ENCODE measurements at places on chromosomes 11 and 22. TPM values are rescaled to one million over a fixed set of nuclear protein-coding genes. Genes with fewer than 3 reads are reported as not detected.

GRCh38 chr11:134532131-134532920, 120.3 kb upstream of the B3GAT1 start:
- DNase-seq, result peak; percentile 2

Gene DKK3
- 25.9 TPM for total RNA-seq

Gene FOLR1
- 3.0 TPM for total RNA-seq

DNA sequence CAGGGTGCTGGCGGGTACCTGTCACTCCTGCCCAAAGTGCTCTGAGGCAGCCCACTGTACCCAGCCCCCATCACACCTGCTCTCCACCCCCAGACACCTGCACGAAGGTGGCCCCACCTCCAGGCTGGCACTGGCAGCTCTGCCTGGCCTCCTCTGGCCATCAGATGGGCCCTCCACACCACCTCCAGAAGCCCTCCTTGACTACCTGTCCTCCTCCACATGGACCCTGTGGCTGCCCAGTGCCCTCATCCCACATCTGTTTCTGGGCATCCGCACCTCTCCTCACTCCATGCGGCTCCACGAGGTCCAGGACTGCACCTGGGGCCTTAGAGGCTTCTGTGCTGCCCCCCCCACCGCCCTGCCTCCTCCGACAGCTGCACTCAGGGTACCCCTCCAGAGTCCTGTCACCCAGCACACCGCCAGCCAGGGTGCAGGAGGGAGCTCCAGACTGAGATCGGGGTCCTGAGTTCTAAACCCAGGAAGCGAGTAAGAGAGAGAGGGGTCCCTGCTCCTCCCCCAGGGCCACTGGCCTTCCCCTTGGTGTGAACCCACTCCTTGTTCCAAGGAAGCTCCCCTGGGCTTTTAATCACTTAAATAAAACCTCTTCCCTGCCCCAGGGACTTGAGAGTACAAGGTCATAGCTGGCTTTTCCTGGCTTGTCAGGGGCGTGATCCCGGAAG, 1.7 kb downstream of the CTSD start:
- DNase-seq, result no peak

Gene IGSF9B
- 3.3 TPM for total RNA-seq

Gene TBX1
- 1.0 TPM for total RNA-seq

DNA sequence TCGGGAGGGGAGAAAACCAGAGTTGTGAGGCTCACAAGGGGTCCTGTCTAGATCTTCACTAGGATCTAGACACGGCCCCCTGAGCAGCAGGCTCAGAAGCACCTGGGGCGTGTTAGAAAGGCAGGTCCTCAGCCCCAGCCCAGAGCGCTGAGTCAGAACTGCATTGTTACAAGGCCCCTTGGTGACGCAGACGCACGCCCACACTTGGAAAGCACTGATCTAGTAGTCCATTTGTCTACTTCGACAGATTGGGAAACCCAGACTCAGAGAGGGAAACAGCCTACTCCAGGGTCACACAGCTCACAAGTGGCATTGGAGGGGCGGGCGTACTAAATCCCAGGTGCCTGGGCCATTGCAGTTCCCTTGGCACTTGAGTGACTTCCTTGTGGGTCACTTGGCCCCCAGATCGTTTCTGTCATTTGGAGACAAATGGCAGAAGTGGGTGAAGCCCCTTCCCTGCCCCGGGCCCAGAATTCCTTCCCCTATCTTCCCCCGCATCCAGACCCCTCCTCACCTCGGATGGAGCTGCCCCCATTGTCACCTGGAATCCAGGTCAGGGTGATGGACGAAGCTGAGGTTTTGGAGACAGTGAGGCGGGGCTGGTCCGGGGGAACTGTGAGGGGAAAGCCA, 110.8 kb downstream of the CEP164 start:
- no peak for DNase-seq

DNA sequence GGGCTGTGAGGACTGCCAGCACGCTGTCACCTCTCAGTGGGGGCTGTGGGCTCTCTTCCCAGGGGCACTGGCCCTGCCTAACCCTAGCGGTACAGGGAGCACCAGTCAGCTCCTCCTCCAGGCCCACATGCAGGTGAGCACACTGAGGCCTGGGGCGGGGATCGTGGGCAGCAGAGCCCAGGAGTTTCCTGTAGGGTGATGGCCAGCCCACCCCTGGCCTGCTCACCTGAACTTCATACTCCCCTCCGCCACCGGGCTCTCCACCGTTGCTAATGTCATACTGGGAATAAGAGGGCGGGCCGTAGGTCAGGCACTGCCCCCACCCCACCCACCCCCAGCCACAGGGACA, 10.0 kb upstream of the TREH start:
- DNase-seq, result no peak

Gene SLC22A25
- total RNA-seq, result not detected

DNA sequence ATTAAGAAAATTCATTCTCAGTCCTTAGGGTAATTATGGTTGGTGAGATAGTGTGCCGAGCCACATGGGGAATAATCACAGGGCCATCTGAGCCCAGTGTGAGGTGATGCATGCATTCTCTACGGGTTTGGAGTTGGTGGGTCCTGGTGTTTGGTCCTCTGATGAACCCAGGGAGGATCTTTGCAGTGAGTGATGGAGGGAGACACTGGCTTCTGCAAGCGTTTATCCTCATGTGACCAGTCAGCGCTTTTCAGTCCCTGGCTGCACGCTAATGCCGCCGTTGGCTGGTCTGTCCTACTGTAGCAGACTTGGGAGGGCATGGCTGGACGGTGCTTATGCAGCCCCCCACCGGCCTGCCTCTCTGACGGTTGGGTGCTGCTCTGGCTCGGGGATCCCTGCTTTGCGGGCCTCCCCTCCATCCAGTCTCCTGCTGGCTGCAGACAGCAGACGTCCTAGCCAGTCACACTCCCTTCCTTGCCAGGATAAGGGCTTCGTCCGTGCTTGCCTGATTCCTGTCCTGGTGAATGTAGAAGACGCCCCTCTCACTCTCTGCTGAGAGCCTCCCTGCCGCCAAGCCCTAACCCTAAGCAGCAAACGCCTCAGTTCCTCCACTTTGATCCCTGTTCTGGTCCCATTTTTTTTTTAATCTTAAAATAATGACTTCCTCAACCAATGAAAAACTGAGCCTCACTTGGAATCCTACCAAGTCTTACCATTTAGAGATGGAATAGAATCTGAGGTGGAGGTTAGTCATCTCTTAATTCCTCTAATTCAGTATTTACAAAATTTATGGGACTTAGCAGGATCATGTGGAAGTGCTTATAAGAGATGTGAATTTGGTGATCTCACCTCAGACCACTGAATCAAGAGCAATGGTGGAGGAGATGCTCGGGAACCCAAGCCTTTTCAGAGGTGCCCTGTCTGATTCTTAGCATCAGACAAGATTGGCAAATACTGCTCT, 143.7 kb upstream of the SORL1-AS1 start:
- DNase-seq, result no peak

DNA sequence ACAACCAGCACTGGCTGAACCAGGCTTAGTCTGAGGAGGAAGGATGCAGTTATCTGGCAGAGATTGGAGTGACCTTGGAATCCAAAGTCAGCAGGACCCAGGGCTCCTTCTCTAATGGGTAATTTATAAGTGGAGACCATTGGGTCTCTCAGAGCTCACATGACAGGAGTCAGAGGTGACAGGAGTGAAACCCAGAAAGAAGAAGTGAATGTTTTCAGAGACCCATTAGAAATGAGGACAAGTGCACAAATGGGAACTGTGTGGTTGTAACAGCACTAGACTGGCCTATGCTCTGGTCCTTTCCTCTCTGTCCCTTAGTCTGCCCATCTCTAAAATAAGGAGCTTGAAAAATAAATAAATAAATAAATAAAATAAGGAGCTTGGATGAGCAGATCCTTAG, 107.4 kb downstream of the SERGEF start:
- no peak for DNase-seq

- DNase-seq, result no peak
These were observed 194.7 kb downstream of the BRD1 start for GRCh38 chr22:49633010-49633324.

DNA sequence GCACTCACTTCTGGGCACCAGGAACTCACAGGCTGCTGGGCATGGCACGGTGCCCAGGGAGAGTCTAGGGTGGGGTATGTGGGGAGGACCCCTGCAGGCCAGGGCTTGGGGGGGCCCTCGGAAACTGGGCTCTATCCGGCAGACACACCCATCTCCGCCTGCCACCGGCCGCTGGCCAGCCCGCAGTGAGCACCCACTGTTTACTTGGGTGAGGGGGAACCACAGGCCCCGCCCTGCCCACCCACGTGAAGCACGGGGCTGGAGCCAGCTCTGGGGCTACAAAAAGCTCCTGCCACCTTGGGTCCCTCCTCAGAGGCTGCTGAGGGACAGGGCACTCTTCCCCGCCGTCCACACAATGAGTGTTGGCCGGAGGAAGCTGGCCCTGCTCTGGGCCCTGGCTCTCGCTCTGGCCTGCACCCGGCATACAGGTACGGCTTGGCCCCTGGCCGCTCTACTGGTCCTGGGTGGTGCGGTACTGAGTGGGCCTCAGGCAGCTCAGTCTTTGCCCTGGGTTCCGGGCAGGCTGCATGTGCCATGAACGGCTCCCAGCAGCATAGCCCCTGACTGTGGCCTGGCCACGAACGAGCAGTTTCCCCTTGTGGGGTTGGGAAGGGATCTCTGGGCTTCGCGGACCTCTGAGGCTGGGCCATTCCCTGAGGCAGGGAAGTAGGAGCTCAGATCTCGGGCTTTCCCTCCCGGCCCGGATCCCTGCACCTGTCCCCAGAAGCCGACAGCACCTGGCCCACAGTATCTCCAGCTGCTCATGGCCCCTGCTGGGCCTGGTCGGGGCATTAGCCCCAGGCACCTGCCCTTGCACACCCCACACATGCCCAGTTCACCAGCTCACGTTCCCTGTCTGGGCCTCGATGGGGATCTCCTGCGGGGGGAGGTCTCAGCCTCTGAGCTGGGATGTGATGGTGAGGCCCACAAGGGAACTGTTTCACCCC, at the start of gene MUC5AC:
Gene MUC5AC, plus strand, starts transcription at position 309 of the 947 bp plus-strand sequence. Its CDS starts 47 bp downstream, at position 356.
- no peak for DNase-seq

DNA sequence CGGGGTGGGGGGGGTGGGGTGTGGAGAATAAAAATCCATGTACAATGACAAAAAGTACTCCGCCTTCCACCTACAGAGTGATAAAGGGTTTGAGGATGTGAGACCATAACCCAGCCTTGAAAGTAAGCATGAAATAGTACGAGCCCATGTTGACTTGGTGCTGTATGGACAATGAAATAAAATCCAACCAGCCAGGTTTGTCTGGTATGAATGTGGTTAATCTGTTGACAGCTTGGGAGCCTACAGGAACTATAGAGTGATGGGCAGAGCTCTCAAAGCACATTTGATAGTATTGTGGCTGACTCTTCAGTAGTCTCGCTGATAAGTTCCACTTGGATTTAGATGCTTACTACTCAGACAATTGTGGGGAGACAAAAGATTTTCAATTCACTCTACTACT, 48.8 kb upstream of the CD44 start:
- no peak for DNase-seq

GRCh38 chr22:44586351-44586990, 88.4 kb upstream of the RTL6 start:
- peak; percentile 26 for DNase-seq

Gene SLC35E4
- total RNA-seq, result 3.4 TPM

GRCh38 chr11:21636561-21636960, 556.3 kb upstream of the ANO5 start:
- DNase-seq, result no peak

DNA sequence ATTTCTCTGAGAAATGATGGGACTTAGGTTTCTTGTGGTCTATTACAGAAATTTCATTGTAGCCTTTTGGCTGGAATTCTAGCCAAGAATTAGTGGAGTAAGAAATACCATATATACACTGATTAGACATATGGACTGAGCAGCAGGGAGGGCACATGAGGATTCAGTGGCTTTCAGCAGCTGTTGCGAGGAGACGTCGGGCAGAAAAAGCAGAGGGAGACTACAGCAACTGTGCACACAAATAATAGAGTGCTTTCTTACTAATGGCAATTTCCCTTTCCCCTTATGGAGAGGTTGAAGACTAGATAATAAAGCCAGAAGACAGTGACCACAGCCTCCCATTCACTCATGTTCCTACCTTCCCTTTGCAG, 35.4 kb upstream of the CCDC34 start:
- no peak for DNase-seq

GRCh38 chr22:38755155-38755910, 465 bp downstream of the SUN2 start:
- DNase-seq, result peak; percentile 97

DNA sequence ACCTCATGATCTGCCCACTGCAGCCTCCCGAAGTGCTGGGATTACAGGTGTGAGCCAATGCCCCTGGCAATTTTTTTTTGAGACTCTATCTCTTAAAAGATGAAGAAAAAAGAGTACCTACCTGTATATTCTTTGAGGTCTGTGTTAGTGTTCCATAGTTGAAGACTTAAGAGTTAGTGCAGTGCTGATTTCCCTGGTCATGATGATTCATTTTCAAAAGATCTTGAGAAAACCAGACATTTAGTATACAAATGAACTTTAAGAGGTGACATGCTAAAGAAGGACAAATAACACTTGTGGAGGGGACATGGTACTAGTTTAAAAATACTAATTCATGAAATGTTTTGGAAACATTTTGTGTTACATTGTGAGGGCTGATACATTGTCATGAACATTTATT, 17.7 kb downstream of the CBL start:
- no peak for DNase-seq

Gene MMP1
- total RNA-seq, result not detected

DNA sequence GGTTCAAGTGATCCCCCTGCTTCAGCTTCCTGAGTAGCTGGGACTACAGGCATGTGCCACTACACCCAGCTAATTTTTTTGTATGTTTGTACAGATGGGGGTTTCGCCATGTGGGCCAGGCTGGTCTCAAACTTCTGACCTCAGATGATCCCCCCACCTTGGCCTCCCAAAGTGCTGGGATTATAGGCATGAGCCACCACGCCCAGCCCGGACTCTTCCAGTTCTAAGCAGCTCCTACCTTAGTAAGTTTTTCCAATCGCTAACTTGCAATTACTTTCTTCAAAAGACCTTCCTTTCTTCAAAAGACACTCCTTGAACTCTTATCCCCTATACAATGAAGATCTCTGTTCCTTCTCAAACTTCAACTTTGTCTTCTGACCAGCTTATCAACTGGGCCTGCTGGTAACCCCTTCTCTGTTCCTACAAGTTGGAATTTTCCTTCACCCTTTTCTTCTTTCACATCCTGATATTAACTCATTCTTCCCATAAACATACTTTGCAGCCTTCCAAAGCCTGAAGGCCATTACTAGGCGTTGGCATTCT, 25.8 kb downstream of the RBFOX2 start:
- DNase-seq, result no peak

DNA sequence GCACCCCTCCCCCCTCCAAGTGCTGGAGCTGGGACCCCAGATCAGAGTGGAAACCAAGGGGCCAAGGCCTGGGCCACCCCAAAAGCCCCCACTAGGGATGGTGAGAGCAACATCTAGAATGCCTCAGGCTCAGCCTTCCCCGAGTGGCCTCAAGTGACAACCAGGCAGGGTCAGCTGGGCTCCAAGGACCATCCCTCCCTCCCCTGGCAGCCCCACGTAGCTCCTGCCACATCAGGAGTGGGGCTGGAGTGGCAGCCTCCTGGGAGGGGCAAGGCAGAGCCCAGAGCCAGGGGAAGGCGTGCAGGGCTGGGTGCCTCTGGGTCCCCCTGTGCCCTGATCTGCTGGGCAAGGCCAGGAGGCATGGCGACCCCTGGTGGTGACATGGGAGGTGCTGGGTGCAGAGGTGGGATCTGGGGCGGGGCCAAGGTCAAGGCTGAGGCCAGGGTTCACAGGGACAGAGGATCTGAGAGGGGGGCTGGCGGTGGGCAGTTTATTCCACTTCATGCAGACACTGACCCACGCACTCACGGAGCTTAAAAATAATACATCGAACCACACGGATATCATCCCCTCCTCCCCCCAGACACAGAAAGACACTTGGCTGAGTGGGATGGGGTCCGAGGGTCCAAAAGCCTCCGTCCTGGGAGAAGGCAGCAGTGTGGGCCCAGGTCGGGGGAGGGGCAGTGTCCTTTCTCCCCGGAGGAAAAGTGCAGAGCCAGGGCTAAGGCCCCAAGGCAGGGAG, 15.8 kb upstream of the EHD1 start:
- DNase-seq, result peak; percentile 85

All from body of pancreas (tissue), 4 donors.